Suprapubic skin (tissue), 4 donors: ENCODE measurements at places on chromosomes 12 and 14. TPM values are rescaled to one million over a fixed set of nuclear protein-coding genes. Genes with fewer than 3 reads are reported as not detected.

MANSC4 gene
- not detected for total RNA-seq

SIX1 gene
- not detected for total RNA-seq

GDF11 gene
- 0.68 TPM for total RNA-seq

CCDC175 gene
- not detected for total RNA-seq

TAS2R46 gene
- 1.2 TPM for total RNA-seq

DACT1 gene
- 2.2 TPM for total RNA-seq
